ENCODE measurements at places on chromosomes 7 and 10.

- no peak for DNase-seq
Observed at GRCh38 chr7:81394029-81394428, 375.8 kb downstream of the HGF start.

- DNase-seq = no peak
Observed at GRCh38 chr7:821688-822087, 10.6 kb upstream of the SUN1 start.

DNA sequence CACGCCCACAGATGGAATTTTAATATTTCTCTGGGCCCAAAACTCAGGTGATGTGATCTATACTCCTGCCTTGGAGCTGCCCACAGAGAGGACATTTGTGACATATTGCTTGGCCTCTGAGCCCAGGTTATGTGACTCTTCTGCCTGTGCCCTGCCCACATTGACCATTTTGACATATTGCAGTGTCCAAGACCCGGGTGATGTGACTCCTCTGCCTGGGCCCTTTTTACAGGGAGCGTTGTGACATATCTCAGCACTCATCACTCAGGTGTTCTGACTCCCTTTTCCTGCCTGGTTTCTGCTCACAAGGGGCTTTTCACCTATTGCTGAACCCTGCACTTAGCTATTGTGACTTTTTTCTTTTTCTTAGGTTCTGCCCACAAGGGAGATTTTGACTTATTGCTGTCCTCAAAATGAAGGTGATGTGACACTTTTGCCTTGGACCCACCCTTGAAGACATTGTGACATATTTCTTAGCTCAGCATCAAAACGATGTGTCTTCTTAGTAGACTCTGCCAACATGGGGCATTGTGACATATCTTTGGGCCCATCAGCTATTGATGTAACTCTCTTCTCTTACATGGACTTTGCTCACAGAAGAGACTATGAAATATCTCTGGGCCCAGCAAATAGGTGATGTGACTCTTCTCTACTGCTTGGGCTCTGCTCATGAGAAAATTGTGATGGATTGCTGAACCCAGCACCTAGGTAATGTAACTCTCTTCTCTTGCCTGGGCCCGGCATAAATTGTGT is 11.0 kb upstream of the ZNF107 start:
- no peak for DNase-seq

DNA sequence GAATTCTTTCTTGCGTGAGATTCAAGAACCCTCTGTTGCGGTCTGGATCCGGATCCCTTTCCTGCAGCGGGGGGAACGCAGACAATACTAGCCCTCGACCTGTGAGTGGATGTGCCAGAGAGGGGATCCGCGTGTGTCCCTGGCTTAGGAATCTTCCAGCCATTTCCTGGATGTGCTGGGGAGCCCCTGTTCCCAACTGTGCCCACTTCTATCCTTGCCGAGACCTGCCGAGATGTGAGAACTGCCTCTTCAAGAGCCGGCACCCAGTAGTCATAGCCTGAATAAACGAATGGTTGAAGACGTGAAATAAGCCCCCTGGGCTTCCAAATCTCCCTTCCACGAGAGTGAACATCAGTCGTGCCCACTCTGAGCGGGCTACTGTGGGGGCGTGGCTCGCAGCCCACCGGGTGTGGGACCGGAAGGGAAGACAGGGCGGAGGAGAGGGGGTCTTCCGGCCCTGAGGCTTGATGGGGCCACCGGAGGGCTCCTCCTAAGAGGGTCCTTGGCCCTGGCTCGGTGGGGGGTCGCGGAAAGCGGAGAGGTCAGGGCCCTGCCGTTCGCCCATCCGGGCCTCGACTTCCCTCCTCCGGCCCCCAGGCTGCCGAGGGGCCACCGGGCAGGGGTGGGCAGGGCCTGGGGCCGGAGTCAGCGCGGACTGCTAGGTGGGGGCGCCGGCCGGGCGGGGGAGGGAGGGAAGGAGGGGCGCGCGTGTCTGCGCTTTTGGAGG is 1.3 kb upstream of the CCDC136 start:
- no peak for DNase-seq

GRCh38 chr10:30070001-30070685 is 10.8 kb upstream of the JCAD start:
- DNase-seq = no peak

DNA sequence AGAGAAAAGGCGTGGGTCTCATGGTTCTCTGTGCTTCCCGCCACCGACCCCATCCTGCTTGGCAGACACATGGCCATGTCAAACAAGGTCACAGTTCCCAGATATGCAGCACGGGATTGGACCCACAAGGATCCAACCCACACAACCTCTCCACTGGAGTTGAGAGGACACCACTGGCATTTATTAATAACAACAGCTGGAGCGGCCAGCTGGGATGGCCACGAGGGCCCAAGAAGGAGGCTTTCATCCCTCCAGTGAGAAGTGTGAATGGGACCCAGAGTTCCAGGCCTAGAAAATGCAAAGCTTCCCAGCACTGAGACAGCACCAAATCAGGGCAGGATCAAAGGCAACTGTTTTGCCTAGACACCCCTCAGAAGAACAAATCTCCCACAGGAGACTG is 31.5 kb downstream of the FGFR2 start:
- no peak for DNase-seq

- DNase-seq = no peak
Observed at GRCh38 chr7:117673367-117673766, 193.5 kb downstream of the CFTR start.

DNA sequence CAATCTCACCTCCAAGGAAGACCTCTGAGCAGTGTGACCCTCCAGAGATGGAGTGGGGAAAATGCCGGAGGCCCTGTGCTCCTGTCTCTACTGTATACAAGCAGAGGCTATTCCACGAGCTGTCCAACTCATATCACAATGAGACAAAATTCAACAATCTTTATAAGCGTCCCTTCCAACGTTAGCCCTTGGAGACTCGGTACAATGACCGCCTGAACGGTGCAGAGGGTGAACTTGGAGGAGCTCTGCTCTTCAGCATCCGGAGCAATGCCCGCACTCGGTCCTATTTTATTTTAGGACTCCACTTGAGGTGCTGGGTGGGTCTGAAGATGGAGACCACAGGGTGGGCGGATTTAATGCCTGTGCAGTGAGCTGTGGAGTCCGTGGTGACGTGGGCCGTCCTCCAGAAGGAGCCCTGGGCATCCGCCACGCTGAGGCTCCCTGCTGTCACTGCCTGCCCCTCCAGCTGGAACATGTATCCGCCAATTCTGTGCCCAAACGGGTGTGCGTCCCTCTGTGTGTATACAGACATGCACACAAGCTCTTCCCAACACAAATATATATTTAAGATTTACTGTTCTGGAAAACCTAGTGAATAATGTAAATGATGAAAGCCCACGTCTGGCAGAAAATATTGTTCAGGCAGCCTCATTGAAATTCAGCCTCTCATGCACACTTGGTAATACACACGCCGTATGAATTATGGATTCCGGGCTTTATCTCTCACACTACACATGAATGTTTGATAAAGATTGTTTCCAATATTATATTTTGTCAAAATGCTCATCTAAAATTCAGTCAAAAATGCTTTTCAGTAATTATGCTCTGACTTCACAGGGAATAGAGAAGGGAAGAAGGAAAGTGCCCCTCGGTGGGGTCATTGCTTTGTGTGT is 239.9 kb upstream of the ZMIZ1 start:
- no peak for DNase-seq

DNA sequence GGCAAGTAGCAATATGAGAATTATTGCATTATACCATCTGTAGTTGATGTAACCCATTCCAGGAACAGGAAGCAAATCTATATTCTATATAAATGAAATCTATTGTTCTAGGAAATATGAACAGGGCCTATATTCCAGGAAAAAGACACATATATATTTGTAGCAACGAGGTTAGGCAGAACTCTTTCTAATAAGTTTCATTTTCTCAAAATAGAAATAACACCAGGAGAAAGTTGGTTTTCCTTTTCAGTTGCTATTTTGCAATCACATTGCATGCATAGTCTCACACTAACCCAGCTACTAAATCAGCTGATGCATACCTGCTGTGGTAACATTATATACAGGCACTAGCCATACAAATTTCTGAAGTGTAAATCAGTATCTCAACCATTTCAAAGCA is 6.2 kb upstream of the IFIT2 start:
- DNase-seq = no peak

GRCh38 chr10:10198363-10198762 is 819.3 kb upstream of the CELF2 start:
- no peak for DNase-seq

DNA sequence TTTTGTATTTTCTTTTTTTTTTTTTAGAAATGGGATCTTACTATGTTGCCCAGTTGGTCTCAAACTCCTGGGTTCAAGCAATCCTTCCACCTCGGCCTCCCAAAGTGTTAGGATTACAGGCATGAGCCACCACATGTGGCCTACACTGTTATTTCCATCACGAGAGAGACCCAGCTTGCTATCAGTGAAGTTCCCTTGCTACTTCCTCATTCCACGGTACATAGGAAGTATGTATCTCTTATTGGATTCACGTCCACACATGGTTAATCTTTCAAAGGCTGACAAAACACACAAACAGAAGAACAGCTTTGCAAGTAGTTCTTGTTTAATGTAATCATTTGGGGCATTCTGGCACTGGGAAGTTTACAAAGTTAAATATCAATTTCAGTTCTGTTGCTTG is 50.9 kb downstream of the DCLRE1A start:
- DNase-seq = no peak

GRCh38 chr7:131010717-131011431 is 276.9 kb upstream of the KLF14 start:
- DNase-seq = no peak

GRCh38 chr7:22323714-22324113 is 33.2 kb downstream of the RAPGEF5 start:
- no peak for DNase-seq

All from pulmonary artery endothelial cell (primary cell).